ENCODE measurements at places on chromosomes 7 and 10.
A peak's percentile ranks its signal among the peaks of the same experiment; 100 is the strongest.

GRCh38 chr7:138317044-138317596, 142.9 kb upstream of the TRIM24 start:
- DNase-seq = no peak

DNA sequence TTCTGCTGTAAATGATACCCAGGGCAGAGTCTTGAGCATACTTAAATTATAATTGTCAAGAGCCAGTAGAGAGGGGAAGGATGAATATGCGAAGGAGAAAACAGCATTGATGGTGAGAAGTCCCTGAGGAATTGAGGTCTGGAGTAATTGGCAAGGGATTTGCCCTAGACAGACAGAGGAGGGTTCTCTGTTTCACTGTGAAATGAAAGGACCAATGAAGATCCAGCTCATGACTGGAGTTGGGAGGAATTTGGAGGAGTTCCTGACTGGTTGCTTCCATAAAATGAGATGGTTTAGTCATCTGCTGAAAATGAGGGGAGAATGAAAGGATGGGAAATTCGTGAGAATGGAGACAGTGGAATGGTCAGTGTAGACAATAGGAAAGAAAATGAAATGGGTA, 6.8 kb downstream of the PRPF18 start:
- DNase-seq = no peak

GRCh38 chr10:50347394-50347802, 96.1 kb upstream of the ASAH2 start:
- no peak for DNase-seq

- no peak for DNase-seq
Observed at GRCh38 chr7:66047426-66047825, 28.2 kb upstream of the ASL start.

DNA sequence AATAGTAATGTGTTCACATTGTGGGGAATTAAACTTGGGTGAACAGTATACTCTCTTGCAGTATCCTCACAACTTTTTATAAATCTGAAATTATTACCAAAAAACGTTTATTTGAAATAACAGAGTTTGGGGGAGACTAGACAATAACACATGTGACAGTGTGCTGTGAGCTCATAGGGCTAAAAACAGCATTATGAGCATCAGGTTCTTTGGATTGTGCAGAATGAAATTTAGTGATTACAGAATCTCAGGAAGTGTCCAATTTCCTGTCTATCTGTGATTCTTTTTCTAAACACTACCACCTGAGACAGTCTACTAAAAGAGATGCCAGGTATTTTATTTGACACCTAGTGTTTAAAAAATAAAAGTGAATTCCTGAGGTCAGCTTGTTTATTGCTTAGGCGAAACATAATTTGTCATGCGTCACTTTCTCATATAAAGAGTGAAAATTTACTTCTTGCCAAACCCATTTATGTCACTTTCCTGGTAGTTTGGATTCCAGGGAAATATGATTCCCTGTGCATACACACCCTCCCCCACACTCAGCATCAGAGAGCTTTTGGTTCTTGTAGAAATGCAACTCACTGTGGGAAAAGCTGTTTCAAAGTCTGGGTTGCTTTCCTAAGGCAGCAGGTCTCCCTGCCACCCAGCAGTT, 71.2 kb downstream of the AOAH start:
- no peak for DNase-seq

DNA sequence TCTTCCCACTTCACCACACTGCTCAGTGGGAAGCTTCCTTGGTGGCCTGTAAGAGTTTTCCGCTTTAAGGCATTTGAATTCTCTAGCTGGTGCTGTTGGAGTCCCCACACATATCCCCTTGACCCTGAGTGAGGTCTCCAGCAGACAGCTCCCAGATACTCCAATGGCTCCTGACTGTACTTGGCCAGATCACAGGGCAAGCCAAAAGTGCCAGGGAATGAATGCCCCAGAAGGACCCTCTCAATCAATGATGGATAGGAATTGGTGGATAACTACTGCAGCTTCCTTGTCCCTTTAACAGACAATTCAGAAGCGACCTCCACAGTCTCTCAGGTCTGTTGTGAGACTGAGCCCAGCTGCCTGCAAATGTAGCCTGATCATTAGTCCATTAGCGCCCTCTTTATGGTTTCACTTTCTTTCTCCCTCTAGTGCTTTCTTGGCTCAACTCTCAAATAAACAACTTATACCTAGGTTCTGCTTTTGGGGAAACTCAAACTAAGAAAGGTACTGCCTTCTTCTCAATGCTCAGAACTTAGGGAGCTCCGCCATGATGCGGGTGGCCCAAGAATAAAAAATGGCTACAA, 283.0 kb downstream of the TCF7L2 start:
- DNase-seq = no peak

DNA sequence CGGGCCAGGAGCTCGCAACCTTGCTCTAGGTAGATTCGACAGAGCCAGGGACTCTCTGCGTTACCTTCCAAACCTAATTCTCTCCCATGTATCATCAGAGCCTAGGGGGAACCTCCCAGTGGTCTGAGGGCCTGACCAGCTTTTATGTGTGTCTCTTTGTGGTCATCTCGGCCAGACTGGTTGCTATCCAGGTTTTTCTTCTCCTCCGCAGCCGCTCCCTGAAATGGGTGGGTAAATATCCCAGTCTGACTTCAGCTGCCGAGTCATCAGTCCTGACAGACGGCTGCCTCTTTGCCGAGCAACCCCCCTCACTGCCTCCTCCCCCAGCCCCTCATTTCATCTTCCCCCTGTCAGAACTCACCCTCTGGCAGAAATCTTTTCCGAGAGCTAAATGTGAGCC, 578.1 kb downstream of the LRMDA start:
- no peak for DNase-seq

DNA sequence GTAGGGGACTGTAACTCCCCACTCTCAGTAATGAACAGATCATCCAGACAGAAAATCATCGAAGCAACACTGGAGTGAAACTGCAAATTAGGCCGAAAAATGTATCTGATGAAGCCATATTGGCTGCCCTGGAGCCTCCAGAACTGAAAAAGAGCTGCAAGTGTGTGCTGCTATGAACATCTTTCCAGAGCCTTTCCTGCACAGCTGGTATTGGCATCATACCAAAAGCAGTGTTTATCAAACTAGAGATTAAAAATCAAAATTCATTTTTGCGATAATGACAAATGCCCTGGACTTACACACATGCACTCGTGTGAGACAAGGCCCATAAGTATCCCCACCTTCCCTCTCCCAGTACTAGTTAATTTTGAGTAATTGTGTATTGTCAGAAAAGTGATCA, 6.8 kb upstream of the CLDN12 start:
- DNase-seq = no peak

GRCh38 chr7:100119970-100120732, 717 bp downstream of the CNPY4 start:
- peak; percentile 83 for DNase-seq

GRCh38 chr10:127154831-127155620, 41.4 kb downstream of the INSYN2A start:
- no peak for DNase-seq

GRCh38 chr7:91347290-91347689, 83.1 kb downstream of the FZD1 start:
- no peak for DNase-seq

DNA sequence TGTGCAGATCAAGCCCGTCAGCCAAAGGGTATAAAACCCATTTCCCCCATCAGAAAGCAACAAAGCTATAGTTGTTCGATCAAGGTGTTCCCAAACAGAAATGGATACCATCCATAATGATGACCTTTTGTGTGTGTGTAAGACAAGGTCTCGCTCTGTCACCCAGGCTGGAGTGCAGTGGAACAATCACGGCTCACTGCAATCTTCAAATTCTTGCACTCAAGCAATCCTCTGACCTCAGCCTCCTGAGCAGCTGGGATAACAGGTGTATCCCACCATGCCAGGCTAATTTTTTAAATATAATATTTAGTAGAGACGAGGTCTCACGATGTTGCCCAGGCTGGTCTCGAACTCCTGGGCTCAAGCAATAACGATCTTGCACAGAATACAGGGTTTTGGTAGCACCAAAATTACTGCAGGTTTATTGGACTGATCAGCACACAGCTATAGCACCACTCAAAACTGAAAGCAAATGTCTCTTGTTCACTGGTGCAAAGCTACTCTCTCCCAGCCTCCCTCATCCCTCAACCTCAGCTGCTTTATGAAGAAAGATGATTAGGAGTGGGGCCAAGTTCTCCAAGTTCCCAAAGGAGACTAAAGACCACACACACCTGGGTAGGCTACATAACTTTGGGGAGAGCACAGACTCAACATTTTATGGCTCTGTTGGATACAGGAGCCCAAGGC, 80.5 kb downstream of the ABI1 start:
- no peak for DNase-seq

- no peak for DNase-seq
Observed at GRCh38 chr10:105585171-105585570, 944.1 kb downstream of the SORCS3 start.

GRCh38 chr10:14142606-14143250, 188.0 kb downstream of the FRMD4A start:
- DNase-seq = no peak

GRCh38 chr10:77746047-77746707, 108.6 kb upstream of the KCNMA1 start:
- DNase-seq = no peak

GRCh38 chr10:89148061-89148460, 59.1 kb downstream of the CH25H start:
- DNase-seq = no peak

DNA sequence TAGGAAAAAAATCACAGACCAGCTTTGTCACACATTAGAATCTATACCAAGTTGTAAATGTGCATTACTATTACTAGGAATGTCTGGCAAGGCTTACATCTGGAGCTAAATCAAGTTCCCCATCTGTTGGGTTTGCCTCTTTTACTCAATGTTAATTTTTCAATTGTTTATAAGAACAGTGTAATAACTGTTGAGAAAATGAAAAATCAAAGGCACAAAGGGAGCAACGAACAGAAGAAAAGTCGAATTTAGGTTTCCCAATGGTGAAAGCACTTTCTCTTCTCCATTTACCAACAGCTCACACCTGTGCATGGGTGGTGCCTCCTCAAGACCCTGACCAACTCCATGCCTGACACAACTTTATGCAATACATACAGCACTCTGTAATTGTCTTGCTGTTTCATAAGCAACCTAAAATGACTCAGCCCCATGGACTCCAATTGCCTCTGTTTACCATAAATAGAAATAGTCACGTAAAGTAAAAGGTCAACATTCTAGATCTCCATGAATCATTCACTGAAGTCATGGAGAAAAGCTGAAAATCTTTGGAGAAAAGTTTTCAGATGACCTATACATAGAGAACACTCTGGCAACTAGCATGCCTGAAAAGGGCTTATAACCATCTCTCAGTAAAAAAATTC, 95.5 kb upstream of the KCNIP2 start:
- no peak for DNase-seq

GRCh38 chr7:3551536-3551935, 250.5 kb downstream of the SDK1 start:
- no peak for DNase-seq

GRCh38 chr7:152423991-152424347, 11.8 kb downstream of the KMT2C start:
- DNase-seq = no peak

DNA sequence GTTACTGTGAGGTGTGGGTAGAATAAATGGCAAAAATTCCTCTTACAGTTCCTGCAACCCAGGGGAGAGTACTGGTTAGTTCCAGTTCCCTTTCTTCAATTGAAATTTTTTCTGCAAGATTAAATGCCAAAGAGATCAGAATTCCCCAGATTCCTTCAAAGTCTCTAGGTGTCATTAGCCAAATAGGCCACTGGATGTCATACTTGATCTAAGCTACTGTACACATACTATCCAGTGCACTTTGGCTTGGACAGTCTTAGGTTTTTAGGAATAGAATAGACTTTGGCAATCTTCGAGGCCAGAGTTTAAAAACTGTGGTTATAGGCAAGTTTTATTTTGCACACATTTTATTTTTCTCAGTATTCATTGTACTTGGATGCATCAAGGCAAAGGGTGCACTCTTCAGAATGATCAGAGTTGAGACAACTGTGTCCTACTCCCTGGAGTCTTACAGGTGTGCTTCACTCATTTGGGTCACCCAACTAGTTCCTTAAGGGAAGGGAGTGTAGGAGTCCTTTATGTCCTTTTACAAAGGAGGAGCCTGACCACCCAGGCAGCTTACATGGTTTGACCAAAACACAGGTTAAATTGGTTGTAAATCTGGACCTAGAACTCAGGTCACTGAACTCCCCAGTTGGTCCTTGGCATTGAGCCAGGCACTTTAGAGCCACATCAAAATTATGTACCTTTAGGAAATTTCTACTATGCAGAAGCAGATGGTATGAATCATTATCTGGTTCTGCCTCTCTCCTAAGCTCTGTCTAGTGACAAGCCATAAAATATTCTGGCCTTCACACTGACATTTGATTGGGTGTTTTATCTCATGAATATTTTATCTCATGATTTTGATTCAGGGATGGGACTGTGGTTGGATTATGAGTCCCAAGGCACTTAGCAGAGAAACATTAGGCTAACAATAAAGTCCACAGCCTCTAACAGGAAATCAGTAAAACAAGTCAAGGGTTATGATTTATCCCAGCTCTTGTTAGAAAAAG, 49.5 kb downstream of the ASAH2B start:
- DNase-seq = no peak

DNA sequence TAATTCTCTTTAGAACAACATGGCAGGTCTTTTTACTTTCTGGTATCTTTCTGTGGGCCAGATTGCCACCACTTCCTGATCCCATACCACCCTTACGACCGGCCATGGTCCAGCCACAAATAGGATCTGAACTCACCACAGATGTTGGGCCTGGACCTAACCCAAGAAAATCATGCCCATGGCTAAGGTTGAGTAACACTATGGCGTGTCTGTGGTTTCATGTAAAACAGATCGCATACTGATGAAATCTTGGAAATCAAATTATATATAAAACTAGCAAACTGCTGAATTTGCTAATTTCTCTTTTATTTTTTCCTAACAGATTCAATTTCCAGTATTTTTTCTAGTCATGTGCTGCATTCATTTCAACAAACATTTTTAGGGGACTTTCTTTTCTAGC, 77.2 kb downstream of the CH25H start:
- DNase-seq = peak; percentile 38

- peak; percentile 54 for DNase-seq
Observed at GRCh38 chr7:92781117-92781720, 55.2 kb downstream of the CDK6 start.

DNA sequence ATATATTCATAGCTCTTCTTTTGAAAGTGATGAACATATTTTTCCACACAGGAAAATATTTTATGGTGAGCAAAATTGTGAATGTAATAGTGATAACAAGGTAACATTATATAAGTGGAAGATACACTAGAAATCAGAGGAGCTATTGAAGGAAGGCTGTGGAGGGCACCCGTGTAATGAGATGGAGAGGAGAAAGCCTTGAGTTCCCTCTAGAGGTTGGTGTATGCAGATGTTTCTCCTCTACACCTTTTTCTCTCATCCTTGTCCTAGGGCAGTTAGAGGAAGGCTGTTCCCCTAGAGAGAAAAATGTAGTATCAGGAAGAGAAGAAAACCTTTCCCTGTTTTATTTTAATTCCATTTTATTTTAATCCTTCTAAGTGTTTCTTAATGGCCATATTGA, 54.6 kb upstream of the NRG3 start:
- DNase-seq = no peak

- no peak for DNase-seq
Observed at GRCh38 chr7:37986908-37987330, 66.5 kb downstream of the EPDR1 start.

GRCh38 chr10:65571011-65571570, 1354.7 kb upstream of the LRRTM3 start:
- no peak for DNase-seq

GRCh38 chr7:118214833-118215182, 9.7 kb upstream of the ANKRD7 start:
- no peak for DNase-seq

Measured in left hindlimb (tissue), 1 donor.